Osteocyte (in vitro differentiated cells): ENCODE measurements at places on chromosomes 6 and 20.

GRCh38 chr6:108748959-108749358, 99.3 kb upstream of the ARMC2 start:
- no peak for DNase-seq

GRCh38 chr6:121522771-121523386, 87.4 kb downstream of the GJA1 start:
- no peak for DNase-seq

DNA sequence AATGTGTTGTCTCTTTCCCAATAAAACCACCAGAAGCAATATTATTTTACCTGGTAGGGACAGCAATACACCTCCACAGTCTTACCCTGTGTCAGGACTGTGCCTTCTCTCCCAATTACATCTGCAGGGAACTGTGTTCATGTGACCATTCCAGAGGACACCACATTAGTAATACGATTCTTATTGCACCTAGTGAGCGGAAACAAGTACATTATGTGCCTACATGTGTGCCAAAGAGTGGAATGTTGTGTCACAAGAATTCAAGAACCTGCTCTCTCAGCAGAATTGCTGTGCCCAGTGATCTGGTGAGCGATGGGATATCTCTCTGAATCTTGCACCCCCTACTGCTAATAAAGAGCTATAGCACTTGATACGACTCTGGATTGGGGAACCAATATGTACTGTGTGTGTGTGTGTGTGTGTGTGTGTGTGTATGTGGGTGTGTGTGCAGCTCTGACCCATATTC, 57.4 kb upstream of the FOXC1 start:
- DNase-seq, result no peak

GRCh38 chr6:43708860-43709653, 21.5 kb upstream of the MRPS18A start:
- DNase-seq, result no peak

- DNase-seq, result no peak
Observed at GRCh38 chr20:10543480-10543879, 108.4 kb downstream of the SLX4IP start.

DNA sequence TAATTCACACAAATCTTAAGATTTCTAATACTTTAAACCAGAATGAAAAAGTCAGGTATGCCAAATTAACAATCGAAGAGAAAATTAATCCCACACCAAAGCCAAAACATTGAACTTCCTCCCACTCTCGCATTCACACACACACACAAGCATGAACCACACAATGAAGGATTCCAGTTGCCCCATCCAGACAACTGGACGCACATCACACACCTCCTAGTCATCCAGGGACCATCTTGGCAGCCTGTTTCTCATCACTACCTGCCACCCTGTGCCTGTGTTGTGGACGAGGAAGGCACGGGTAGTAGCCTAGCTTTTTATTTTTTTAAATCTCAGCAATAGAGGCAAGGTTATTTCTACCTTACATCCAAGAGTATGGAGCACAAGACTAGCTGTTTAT, 15.2 kb downstream of the B4GALT5 start:
- peak; percentile 30 for DNase-seq
